ENCODE measurements at places on chromosomes 12 and 14. TPM values are rescaled to one million over a fixed set of nuclear protein-coding genes. Genes with fewer than 3 reads are reported as not detected.

Gene AKAP3
- 0.83 TPM for total RNA-seq

Gene KLRC3
- total RNA-seq: not detected

- no peak for DNase-seq
Observed at GRCh38 chr14:104966261-104966865, 11.8 kb downstream of the AHNAK2 start.

Gene FAM90A1
- total RNA-seq: under 0.01 TPM

- DNase-seq: peak; percentile 55
Observed at GRCh38 chr14:66196670-66197069, 289.5 kb upstream of the CCDC196 start.

GRCh38 chr14:54695196-54695595 lies 128.3 kb downstream of the SAMD4A start:
- no peak for DNase-seq

GRCh38 chr12:4216187-4216927 lies 57.2 kb upstream of the CCND2 start:
- DNase-seq: peak; percentile 14

GRCh38 chr12:109443794-109444193 lies 33.3 kb downstream of the KCTD10 start:
- DNase-seq: no peak

Gene PRH2
- total RNA-seq: not detected

GRCh38 chr14:29310210-29310609 lies 543.6 kb downstream of the FOXG1 start:
- DNase-seq: no peak

Gene PKP2
- total RNA-seq: 1.3 TPM

DNA sequence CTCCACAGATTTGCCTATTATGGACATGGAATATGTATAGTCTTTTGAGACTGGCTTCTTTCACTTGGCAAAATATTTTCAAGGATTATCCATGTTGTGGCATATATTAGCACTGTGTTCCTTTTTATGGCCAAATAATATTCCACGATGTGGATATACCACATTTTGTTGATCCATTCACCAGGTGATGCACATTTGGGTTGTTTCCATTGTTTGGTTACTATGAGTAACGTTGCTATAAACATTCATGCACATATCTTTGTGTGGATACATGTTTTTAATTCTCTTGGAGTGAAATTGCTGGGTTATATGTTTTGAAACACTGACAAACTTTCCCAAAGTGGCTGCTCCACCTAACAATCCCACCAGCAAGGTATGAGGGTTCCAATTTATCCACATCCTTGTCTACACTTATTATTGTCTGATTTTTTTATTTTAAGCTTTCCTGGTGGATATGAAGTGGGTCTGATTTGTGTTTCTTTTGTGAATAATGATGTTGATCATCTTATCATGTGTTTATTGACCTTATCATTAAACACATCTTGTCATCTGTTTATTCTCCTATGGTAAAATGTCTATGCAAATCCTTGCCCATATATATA lies 116.2 kb upstream of the FRMD6 start:
- DNase-seq: no peak

Gene MEG3
- total RNA-seq: 25.0 TPM

Gene TAS2R30
- total RNA-seq: 2.2 TPM

- no peak for DNase-seq
Observed at GRCh38 chr14:34184126-34184525, 233.3 kb upstream of the EGLN3 start.

DNA sequence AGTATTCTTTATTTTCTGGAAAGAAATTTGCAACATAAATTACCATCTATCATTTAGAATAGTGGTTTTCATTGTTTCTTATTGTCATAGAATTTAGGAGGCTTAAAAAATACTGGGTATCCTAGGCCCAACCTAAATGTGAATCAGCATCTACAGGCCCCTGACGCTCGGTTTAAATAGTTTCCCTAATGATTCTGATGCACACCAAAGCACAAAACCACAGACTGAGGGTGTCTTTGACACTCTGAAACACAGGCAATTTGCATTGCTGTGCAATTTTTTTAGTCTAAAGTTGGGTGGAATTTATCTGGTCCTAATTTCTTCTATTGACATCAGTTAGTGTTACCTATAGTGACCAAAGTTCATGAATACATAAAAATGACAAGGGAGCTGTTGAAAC lies 87.6 kb upstream of the SSTR1 start:
- DNase-seq: no peak

DNA sequence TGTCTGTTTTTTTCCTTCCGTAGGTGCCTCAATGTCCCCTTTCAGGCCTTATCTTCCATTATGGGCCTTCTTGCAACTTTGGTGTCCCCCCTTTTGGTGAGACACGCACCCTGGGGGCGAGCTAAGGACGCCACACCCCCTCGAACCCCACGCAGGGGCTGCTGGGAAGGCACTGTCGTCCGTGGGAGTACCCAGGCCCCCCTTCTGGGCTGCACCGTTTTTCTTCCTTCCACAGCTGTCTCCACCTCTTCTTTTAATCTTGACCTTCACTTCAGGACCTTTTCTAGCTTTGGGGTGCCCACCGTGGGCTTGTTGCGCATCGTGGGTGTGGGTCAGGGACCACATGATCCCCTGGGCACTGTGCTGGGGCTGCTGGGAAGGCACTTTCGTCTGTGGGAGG lies 271.8 kb downstream of the ALG10 start:
- no peak for DNase-seq

DNA sequence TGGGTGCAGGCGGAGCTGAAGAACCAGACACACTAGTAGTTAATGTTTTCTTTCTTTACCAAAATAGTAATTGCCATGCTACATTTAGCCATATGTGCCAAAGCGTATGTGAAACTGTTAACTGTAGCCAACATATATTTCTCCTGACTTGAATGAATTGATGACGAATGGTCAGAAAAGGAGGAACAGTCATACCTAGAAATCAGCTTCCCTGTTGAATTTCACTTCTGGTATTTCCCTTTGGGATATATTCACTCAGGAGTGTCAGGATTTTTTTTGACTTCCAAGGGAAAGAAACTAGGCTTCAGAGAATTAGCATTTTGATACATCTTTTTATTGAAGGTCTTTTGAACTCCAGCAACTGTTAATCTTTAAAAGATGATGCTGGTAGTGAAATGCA lies 87.0 kb downstream of the ERC1 start:
- no peak for DNase-seq

- no peak for DNase-seq
Observed at GRCh38 chr14:73261520-73262426, 24.5 kb downstream of the PAPLN start.

GRCh38 chr12:58086930-58087329 lies 145.6 kb downstream of the ATP23 start:
- peak; percentile 29 for DNase-seq

GRCh38 chr12:106715582-106715981 lies 58.9 kb upstream of the RIC8B start:
- no peak for DNase-seq

Gene ZDHHC17
- total RNA-seq: 41.9 TPM

GRCh38 chr12:52004042-52004648 lies 2.6 kb upstream of the TAMALIN start:
- no peak for DNase-seq

GRCh38 chr12:118429688-118430383 lies 53.5 kb downstream of the SUDS3 start:
- no peak for DNase-seq

- DNase-seq: no peak
Observed at GRCh38 chr12:120903412-120904196, 554 bp downstream of the SPPL3 start.

GRCh38 chr12:15336768-15337553 lies 14.7 kb downstream of the PTPRO start:
- DNase-seq: no peak

- DNase-seq: peak; percentile 60
Observed at GRCh38 chr12:52514471-52515318, 5.5 kb downstream of the KRT5 start.

GRCh38 chr12:28708918-28709371 lies 440.1 kb upstream of the FAR2 start:
- no peak for DNase-seq

GRCh38 chr12:7411343-7411742 lies 32.6 kb downstream of the CD163L1 start:
- DNase-seq: no peak
